ENCODE measurements at places on chromosomes 7 and 10. TPM values are rescaled to one million over a fixed set of nuclear protein-coding genes. Genes with fewer than 3 reads are reported as not detected.

BRAT1 gene
- total RNA-seq: 28.2 TPM

FGL2 gene
- under 0.01 TPM for total RNA-seq

MKX gene
- 15.3 TPM for total RNA-seq

STEAP1B gene
- 31.8 TPM for total RNA-seq

FZD8 gene
- 15.2 TPM for total RNA-seq

HOXA5 gene
- total RNA-seq: 5.8 TPM

AP1S1 gene
- total RNA-seq: 101 TPM

ECHDC3 gene
- total RNA-seq: 0.36 TPM

DNA sequence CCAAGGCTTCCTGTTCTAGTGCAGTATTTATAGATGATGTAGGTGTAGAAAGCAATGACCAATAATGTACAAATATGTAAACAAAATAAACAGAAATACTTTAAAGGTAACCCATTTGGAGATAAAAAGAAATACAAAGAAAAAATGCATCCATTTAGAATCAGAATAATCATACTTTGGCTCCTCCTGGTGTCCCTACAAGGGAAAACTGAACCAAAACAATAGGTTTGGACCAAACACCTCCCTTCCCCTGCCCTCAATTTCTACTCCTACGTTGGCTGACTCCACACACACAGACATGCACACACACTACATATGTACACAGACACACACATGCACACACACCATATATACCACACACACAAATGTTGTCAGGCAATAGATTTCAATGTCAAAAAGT is 36.0 kb downstream of the C10orf143 start:
- no peaks in the 10 kb centered on the region for H3K4me1 ChIP-seq
- H3K36me3 ChIP-seq: no peaks in the 10 kb centered on the region
- DNase-seq: peak; percentile 52
- no peak overlapping the region for H3K4me3 ChIP-seq
- H3K27me3 ChIP-seq: no peaks in the 10 kb centered on the region
- no peak overlapping the region for H3K27ac ChIP-seq

- DNase-seq: no peak
- no peaks in the 10 kb centered on the region for H3K27me3 ChIP-seq
- H3K4me1 ChIP-seq: no peaks in the 10 kb centered on the region
- no peaks in the 10 kb centered on the region for H3K36me3 ChIP-seq
- H3K4me3 ChIP-seq: no peak overlapping the region
- no peak overlapping the region for H3K27ac ChIP-seq
Measured at GRCh38 chr7:87027900-87028299, 31.6 kb downstream of the ELAPOR2 start.

DNA sequence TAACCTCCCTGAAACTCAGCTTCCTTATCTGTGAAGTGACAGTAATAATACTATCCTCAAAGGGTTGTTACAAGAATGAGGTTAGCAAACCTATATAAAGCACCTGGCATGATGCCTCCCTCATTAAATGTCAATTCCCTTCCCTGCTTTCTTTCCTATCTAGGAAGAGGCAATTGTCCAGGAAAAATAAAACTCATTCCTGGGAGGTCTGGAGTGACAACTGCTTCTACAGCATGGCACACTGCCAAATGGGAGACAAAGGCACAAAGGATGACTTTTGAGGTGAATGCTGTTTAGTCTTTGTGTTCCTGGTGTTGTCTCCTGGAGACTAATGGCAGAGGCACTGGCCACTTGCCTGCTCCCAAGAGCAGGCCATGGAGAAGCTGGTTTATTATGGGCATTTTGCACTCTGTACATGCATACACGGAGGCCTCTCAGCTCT is 32.2 kb upstream of the PDE1C start:
- no peak overlapping the region for H3K27ac ChIP-seq
- H3K36me3 ChIP-seq: no peaks in the 10 kb centered on the region
- peaks cover 6% of the 10 kb centered on the region for H3K4me1 ChIP-seq
- no peaks in the 10 kb centered on the region for H3K27me3 ChIP-seq
- no peak for DNase-seq

GRCh38 chr7:69903410-69903809 is 305.1 kb downstream of the AUTS2 start:
- no peak overlapping the region for H3K4me3 ChIP-seq
- H3K4me1 ChIP-seq: no peaks in the 10 kb centered on the region
- H3K27me3 ChIP-seq: no peaks in the 10 kb centered on the region
- no peak for DNase-seq
- H3K36me3 ChIP-seq: no peaks in the 10 kb centered on the region
- no peak overlapping the region for H3K27ac ChIP-seq

DNA sequence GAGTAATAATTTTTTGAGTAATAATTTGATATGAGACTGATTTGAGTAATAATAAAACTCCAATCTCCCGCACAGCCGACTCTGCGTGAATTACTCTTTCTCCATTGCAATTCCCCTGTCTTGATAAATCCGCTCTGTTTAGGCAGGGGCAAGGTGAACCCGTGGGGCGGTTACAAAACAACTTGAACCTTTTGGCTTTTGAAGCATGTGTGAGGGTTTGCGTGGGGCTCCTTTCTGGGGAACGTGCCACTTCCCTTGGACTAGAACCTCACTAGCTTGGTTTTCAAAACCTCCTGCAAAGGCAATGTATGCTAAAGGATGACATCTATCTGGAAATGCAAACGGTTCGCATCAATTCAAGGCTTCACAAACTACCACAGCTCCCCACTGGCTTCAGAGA is 1.5 kb downstream of the CRPPA start:
- no peaks in the 10 kb centered on the region for H3K27me3 ChIP-seq
- H3K4me1 ChIP-seq: peaks cover 37% of the 10 kb centered on the region
- peak overlapping the region; percentile 82 for H3K27ac ChIP-seq
- peak overlapping the region; percentile 73 for H3K4me3 ChIP-seq
- DNase-seq: no peak
- H3K36me3 ChIP-seq: no peaks in the 10 kb centered on the region

GRCh38 chr10:24694086-24694485 is 29.6 kb downstream of the ARHGAP21 start:
- peak overlapping the region; percentile 24 for H3K27ac ChIP-seq
- H3K4me3 ChIP-seq: no peak overlapping the region
- H3K36me3 ChIP-seq: no peaks in the 10 kb centered on the region
- H3K4me1 ChIP-seq: peaks cover 8% of the 10 kb centered on the region

DNA sequence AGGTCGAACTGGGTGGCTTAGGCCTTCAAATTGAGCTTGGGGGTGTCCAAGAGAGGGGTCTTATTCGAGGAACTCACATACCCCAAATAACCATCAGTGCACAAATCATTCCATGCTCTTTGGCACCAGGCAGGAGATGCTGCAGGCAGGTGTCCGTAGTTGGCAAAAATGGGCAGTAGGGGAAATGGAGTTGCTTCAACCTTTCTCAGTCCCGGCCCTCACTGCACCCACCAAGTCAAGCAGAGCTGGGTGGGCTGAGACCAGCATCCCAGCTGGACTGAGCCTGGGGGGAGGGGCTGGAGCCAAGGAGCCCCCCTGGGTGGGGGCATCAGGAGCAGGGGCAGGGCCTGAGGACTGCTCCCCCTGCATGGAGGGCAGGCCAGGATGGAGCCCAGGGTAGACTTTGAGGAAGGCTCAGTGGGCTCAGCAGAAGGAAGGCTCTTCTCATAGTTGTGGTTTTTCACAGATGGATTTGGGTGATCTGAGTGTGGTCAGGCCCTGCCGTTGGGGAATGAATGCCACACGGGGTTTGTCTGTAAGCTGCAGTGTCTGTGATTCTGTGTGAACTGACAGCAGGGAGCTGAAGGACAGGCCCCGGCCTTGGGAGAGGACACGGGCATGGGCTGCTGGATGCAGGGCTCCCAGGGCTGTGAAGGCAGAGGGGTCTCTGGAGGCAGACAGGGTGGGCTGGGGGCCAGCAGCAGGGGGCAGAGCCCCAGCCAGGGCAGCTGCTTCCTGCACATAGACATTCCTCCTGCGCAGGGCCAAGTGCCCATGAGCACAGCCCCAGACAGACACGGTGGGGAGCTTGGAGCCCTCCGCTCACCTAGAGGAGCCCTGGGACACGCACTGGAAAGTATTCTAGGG is 144.5 kb downstream of the ADCY1 start:
- no peak overlapping the region for H3K27ac ChIP-seq
- no peaks in the 10 kb centered on the region for H3K4me1 ChIP-seq
- H3K4me3 ChIP-seq: no peak overlapping the region

DNA sequence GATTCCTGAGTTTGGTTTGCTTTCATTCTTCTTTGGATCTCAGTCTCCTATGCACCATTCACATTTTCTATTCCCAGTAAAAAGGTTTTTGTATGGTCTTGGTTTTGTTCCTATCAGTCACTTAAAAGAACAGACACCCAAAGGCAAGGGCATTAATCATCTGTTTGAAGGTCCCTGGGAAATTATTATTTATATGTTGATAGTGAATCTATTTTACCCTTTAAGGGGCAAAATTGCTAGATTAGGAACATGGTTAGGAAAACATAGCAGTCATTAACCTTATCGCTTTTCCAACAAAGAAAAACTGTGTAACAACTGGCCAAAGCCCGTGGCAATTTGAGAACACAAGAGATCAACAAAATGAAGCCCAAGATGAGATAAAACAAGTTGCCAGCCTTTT is 1146.6 kb upstream of the C7orf33 start:
- H3K4me3 ChIP-seq: no peak overlapping the region
- no peak overlapping the region for H3K27ac ChIP-seq
- no peaks in the 10 kb centered on the region for H3K4me1 ChIP-seq
- H3K36me3 ChIP-seq: no peaks in the 10 kb centered on the region
- DNase-seq: no peak
- H3K27me3 ChIP-seq: no peaks in the 10 kb centered on the region

- H3K4me3 ChIP-seq: no peak overlapping the region
- DNase-seq: no peak
- no peaks in the 10 kb centered on the region for H3K27me3 ChIP-seq
- H3K36me3 ChIP-seq: no peaks in the 10 kb centered on the region
Measured at GRCh38 chr10:102085336-102085735, 20.2 kb downstream of the HPS6 start.

DNA sequence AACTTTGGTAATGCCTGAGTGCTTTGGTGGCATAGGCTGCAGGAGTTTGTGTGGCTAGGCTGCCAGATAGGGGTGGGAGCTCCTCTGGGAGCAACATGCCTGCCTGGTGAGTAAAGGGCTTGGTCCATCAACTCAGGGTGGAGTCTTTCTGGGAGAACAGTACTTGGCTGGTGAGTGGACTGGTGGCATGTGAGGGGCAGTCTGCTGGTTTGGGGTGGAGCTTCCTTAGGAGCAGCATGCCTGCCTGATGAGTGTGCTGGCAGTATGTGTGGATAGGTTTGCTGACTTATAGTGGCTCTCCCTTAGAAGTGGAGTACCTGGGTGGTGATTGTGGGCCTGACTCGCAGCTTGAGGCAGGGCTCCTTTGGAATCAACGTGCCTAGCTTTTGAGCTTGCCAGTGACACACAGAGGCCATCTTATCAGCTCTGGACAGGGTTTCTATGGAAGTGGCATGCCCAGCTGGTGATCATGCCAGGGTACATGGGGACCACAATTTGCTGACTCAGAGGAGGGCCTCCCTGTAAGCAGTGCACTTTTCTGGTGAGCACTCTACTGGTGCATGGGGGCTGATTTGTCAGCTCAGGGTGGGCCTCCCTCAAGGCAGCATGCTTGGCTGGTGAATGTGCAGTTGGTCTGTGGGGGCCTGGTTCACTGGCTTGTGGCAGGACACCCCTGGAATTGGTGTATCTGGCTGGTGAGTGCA is 35.0 kb upstream of the SRI start:
- H3K27ac ChIP-seq: no peak overlapping the region
- no peaks in the 10 kb centered on the region for H3K27me3 ChIP-seq
- peak; percentile 46 for DNase-seq
- H3K36me3 ChIP-seq: no peaks in the 10 kb centered on the region
- no peaks in the 10 kb centered on the region for H3K4me1 ChIP-seq

DNA sequence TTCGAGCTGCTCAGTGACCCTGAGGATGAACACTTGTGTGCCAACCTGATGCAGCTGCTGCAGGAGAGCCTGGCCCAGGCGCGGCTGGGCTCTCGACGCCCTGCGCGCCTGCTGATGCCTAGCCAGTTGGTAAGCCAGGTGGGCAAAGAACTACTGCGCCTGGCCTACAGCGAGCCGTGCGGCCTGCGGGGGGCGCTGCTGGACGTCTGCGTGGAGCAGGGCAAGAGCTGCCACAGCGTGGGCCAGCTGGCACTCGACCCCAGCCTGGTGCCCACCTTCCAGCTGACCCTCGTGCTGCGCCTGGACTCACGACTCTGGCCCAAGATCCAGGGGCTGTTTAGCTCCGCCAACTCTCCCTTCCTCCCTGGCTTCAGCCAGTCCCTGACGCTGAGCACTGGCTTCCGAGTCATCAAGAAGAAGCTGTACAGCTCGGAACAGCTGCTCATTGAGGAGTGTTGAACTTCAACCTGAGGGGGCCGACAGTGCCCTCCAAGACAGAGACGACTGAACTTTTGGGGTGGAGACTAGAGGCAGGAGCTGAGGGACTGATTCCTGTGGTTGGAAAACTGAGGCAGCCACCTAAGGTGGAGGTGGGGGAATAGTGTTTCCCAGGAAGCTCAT is 1.1 kb downstream of the DDIT4 start:
- peaks cover 38% of the 10 kb centered on the region for H3K4me1 ChIP-seq
- peaks cover 8% of the 10 kb centered on the region for H3K36me3 ChIP-seq
- H3K27me3 ChIP-seq: no peaks in the 10 kb centered on the region
- peak overlapping the region; percentile 92 for H3K4me3 ChIP-seq
- peak overlapping the region; percentile 77 for H3K27ac ChIP-seq
- peak; percentile 85 for DNase-seq

GRCh38 chr7:79051915-79052314 is 401.6 kb downstream of the MAGI2 start:
- H3K27ac ChIP-seq: no peak overlapping the region
- H3K27me3 ChIP-seq: no peaks in the 10 kb centered on the region
- no peaks in the 10 kb centered on the region for H3K36me3 ChIP-seq
- H3K4me3 ChIP-seq: no peak overlapping the region
- no peak for DNase-seq

DNA sequence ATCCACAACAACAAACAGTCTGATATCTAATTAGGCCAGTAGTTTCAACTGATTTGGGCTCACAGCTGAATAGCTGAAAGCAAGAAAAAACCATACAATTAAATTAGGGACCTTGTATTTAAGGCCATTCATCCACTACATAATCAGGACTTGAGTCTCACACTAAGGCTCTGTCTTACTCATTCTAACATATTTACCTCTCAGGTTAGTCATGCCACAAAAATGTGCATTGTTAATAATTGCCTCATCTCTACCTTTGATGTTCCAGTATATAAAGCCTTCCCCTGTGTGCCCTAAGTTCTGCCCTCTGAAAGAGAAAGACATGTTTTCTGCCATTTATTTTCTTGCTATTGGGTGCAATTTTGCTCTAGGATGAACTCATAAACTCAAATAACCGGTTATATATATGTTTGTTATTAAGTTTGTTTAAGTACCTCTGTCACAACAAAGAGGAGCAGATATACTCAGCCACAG is 5.3 kb upstream of the C1GALT1 start:
- H3K4me3 ChIP-seq: no peak overlapping the region
- H3K27me3 ChIP-seq: no peaks in the 10 kb centered on the region
- peak overlapping the region; percentile 91 for H3K27ac ChIP-seq

- H3K4me1 ChIP-seq: peaks cover 2% of the 10 kb centered on the region
- no peak overlapping the region for H3K27ac ChIP-seq
- H3K4me3 ChIP-seq: no peak overlapping the region
- DNase-seq: no peak
- H3K27me3 ChIP-seq: no peaks in the 10 kb centered on the region
Measured at GRCh38 chr7:85719981-85720953, 533.4 kb upstream of the SEMA3D start.

- H3K4me3 ChIP-seq: no peak overlapping the region
- H3K27me3 ChIP-seq: no peaks in the 10 kb centered on the region
- H3K36me3 ChIP-seq: peaks cover 5% of the 10 kb centered on the region
Measured at GRCh38 chr7:43956027-43956426, 29.8 kb downstream of the UBE2D4 start.

GRCh38 chr10:79173582-79174262 is 105.0 kb downstream of the ZMIZ1 start:
- peaks cover 53% of the 10 kb centered on the region for H3K36me3 ChIP-seq
- H3K27ac ChIP-seq: peak overlapping the region; percentile 11
- no peak for DNase-seq
- peaks cover 39% of the 10 kb centered on the region for H3K4me1 ChIP-seq
- no peaks in the 10 kb centered on the region for H3K27me3 ChIP-seq
- no peak overlapping the region for H3K4me3 ChIP-seq

Data from osteoblast (primary cell).